ENCODE measurements at places on chromosomes 7 and 10. TPM values are rescaled to one million over a fixed set of nuclear protein-coding genes. Genes with fewer than 3 reads are reported as not detected.

Gene SEMA4G
- 9.2 TPM for total RNA-seq

Gene UPK3B
- total RNA-seq = 1.4 TPM

Gene TMEM184A
- total RNA-seq = not detected

Gene GRB10
- 0.41 TPM for total RNA-seq

Gene OPN1SW
- not detected for total RNA-seq

Gene ZNF365
- total RNA-seq = 0.56 TPM

Gene HTR5A
- total RNA-seq = not detected

Gene TSPAN33
- total RNA-seq = 3.5 TPM

Gene TYSND1
- 36.5 TPM for total RNA-seq

Gene CALML3
- total RNA-seq = not detected

Gene TEX47
- total RNA-seq = not detected

Gene NUTM2A
- 1.1 TPM for total RNA-seq

Gene GPR37
- total RNA-seq = 0.42 TPM

Gene NHLRC2
- 49.7 TPM for total RNA-seq

Gene TMEM254
- total RNA-seq = 12.2 TPM

Gene PIP
- total RNA-seq = not detected

Gene IDE
- 92.1 TPM for total RNA-seq

Gene CYP2E1
- total RNA-seq = 0.49 TPM

Gene FAM13C
- total RNA-seq = 18.5 TPM

Gene LIPJ
- total RNA-seq = not detected

Gene ADAP1
- 18.6 TPM for total RNA-seq

Gene HOXA9
- not detected for total RNA-seq

Gene FANK1
- 0.83 TPM for total RNA-seq

Gene CYP3A4
- not detected for total RNA-seq

Gene DENND11
- 12.3 TPM for total RNA-seq

Gene TMEM176A
- 2.3 TPM for total RNA-seq

Gene FEZF1
- 114 TPM for total RNA-seq

Gene GIMAP4
- total RNA-seq = not detected

Gene HOXA1
- total RNA-seq = not detected

Gene CFTR
- total RNA-seq = 0.37 TPM

Gene ATRNL1
- total RNA-seq = 2.4 TPM

Gene SH2D4B
- total RNA-seq = 0.07 TPM

Gene C10orf53
- total RNA-seq = not detected

Gene BHLHA15
- 0.64 TPM for total RNA-seq

Gene ENTPD1
- total RNA-seq = 0.37 TPM

Gene PCGF6
- 25.3 TPM for total RNA-seq

Gene ANK3
- total RNA-seq = 13.5 TPM

Gene NEUROG3
- not detected for total RNA-seq

Gene ERVW-1
- total RNA-seq = not detected

Gene ANKRD1
- not detected for total RNA-seq

Gene C10orf143
- total RNA-seq = 2.0 TPM

Gene ATOH7
- not detected for total RNA-seq

Gene FGFBP3
- total RNA-seq = 4.8 TPM

Gene PON3
- total RNA-seq = not detected

Gene PRKCQ
- not detected for total RNA-seq

Gene SFTPA1
- total RNA-seq = not detected

Gene TMEM140
- not detected for total RNA-seq

Gene OR2A42
- 0.37 TPM for total RNA-seq

Gene GUSB
- total RNA-seq = 65.6 TPM
